ENCODE measurements at places on chromosomes 5 and 9.
A peak's percentile ranks its signal among the peaks of the same experiment; 100 is the strongest.

GRCh38 chr9:99109522-99109921 is 4.6 kb downstream of the TGFBR1 start:
- DNase-seq: no peak

GRCh38 chr9:120726484-120726883 is 12.2 kb upstream of the MEGF9 start:
- DNase-seq: no peak

GRCh38 chr5:85538362-85538761 is 1079.4 kb upstream of the COX7C start:
- DNase-seq: no peak

DNA sequence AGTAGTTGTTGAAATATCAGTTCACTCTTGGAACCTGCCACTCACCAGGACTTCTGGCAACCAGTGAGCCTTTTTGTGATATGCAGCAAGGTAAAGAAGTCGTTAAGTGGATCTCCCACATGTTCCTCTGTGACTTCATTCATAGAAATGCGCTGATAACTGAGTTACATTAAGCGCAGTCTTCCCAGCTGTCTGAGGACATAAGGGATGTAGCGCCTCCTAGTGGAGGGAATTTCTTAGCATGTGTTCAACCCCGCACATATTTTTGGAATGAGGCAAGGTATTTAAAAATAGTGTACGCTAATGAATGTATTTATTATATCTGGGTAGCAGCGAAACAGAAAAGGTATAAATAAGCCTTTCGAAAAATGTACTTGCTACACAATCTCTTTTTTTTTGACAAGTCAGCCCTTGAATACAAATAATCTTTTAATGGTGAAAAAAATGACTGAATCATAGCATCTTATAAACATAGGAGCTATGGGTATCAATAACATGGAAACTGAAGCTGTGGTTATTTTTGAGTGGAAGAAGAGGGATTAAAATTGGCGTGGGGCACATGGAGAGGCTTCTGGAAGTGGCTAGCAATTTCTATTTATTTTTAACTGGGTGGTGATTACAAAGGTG is 38.0 kb downstream of the PALM2AKAP2 start:
- DNase-seq: no peak

DNA sequence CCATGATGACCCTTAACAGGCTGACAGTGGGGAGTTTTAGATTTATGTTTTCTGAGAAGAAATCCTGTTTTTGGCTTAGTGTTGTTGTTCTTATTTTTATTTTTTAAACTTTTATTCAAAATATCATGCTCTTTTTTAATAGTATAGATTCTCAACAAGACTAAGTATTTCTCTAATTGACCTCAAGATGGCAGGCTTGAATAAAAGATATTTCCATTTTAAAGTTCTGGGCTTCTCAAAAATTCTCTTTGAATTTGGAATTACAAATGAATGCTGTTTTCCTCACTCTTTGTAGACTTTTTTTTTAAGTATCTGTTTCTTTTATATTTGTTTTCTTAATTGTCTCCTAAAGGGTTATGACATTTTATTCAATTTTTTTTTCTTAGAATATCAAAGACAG is 50.0 kb upstream of the SH3GL2 start:
- DNase-seq: no peak

DNA sequence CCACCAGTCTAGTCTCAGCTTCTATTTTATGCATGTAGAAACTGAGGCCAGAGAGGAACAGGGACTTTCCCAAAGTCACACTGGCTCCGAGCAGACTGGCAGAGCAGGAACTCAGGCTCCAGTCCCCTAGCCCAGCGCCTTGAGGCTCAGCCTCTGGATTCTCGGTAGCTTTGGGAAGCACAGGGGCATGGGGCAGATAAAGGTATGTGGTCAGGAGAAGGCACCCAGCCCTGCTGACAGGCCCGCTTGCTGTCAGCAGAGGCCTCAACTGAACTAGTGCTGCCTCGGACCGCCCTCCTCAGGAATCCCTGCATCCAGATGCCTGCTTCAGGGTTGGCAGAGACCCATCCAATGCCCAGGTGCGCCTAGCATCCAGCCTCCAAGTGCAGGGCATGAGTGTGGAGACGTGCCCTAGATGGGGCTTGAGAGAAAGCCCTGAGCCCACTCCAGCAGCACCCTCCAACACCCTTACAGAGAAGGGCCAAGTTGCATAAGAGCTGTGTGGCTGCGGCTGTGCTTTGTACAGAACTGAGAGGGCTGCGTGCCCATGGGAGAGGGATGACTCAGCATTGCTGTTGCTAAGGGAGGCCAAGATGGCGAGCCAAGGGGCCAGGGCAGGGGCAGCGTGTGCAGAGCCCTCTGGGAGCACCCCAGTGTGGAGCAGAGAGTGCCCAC is 168.6 kb downstream of the MACROH2A1 start:
- DNase-seq: no peak

GRCh38 chr5:80369521-80369920 is 38.3 kb upstream of the ZFYVE16 start:
- DNase-seq: no peak

GRCh38 chr5:65721050-65721719 is 724 bp downstream of the SGTB start:
- no peak for DNase-seq

DNA sequence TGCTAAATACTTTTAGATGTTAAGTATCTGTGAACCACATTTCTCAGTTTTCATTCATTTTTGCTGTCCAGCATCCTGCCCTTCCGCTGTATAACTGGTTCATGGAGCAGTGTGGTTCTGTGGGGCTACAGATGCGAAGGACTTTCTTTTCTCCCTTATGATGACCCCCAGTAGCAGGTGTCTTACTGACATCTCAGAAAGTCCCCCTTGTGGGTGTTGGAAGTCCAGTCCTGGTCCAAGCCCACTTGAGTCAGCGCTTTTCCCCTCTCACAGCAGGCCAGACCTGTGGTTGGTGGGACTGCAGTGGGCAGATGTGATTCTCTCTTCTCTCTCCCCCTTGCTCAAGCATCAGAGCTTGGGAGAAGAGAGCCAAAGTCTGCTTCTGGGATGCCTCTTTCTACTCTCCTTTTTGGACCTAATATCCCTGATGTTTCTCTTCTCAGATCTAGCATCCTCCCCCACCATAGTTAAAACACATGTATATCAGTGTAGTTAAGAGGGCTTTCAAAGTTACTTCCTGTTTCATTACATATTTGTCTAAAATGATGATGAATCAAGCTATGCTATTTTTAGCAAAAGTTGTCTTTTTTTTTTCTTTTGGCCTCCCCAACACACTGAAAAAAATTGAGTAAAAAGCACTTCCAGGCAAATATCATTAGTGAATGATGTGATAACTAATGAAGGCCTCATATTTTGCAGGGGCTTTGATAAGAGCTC is 119.5 kb upstream of the ZNF618 start:
- DNase-seq: no peak

- DNase-seq: no peak
Observed at GRCh38 chr5:78809444-78809843, 160.9 kb upstream of the LHFPL2 start.

DNA sequence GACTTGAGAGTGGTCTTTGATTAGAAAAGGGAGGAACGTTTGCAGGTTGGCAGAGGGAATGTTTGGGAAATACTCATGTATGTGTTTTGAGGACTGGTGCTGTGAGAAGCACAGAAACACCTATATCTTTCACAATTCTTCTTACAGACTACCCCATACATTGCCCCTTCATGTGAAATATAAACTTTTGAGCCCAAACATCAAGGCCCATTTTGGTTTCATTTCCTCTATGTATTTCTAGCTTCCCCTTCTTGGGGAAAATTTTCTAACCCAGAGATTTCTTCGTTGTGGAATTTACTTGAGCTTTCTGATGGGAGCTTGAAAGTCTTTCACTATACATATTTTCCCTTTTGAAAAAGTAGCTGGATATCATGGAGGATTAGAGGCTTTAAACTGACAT is 67.6 kb downstream of the FYB1 start:
- no peak for DNase-seq

GRCh38 chr9:36056896-36057295 is 20.2 kb downstream of the RECK start:
- DNase-seq: no peak

DNA sequence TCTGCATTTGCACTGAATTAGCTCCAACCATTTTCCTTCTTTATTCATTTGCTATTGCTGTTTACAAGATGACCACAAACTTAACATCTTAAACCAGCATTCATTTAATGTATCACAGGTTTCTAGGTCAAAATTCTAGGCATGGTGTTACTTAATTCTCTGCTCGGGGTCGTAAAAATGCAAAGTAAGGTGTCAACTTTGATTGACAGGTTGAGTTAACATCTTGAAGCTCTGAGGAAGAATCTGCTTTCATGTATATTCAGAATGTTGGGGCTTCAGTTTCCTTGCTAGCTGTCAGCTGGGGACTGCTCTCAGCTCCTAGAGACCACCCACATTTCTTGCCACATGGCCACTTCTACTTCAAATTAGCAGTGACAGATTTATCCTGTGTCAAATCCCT is 348.7 kb upstream of the GRIN3A start:
- no peak for DNase-seq

DNA sequence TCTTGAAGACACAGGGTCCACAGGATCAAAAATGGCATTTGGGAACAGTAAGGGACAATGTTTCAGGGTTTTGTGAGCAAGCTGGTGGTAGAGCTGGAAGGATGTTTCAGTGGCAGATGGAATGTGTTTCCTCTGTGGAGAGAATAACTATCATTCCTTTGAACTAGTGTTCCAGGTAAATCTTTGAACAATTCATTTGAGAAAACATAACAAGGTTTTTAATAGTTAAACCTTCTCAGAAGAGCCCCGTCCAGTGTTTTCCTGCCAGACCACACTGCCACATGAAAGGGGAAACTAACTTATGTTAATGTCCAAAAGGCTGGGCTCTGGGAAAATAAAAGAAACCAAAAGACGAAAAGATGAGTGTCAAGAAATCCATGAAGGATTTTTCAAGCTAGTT is 207.0 kb upstream of the ZNF462 start:
- no peak for DNase-seq

DNA sequence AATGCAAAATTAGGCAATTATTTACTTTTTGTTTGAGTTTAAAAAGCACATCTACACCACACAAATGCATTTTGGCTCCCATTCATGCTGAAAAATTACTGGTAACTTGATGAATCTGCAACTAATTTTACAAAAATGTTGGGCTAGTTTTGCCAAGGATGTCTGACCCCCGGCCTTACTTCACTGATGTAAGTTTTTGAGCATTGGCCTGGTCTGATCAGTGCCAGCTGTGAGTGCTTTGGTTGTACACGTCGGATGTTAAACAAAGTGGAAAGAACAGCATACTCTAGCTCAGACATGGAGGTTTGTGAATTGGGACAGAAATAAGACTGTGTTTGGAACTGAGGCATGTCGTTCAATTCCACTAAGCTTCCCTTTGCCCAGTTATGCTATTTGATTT is 1044.2 kb downstream of the TLE4 start:
- no peak for DNase-seq

DNA sequence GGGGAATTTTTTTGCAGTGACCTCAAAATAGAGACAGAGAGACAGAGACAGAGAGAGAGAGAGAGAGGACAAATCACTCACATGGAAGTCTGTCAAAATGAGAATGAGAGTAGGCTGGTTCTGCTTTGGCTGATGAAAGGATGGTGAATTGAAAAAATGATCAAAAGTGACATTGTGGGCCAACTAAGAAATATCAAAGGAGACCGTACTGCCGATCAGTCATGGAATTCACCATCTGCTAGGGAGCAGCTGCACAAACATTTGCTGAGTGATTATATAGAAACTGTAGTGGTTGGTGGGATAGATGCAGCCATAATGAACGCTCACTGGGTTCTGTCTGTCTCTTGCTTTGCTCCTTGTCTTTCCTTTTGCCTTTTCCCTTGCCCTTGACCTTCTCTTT is 476.6 kb upstream of the SGCD start:
- no peak for DNase-seq

GRCh38 chr5:32014096-32014745 is 159.9 kb downstream of the GOLPH3 start:
- DNase-seq: no peak

DNA sequence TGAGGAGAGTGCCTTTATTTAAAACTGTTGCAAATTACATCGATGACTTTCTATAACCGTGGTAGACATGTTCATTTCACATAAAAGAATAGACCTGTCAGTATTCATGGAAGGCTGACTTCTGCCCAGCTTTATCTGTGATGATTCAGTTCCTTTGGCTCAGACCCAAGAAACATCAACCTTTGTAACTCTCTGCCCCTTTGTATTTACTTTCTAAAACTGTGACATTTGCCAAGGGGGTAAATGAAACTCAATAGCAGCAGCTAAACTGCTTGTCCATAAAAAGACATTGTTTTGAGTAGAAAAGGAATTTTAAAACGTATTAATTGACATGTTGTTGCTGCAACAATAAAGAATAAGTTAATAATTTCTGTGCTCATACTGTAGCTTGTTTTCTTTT is 137.8 kb upstream of the ANKH start:
- no peak for DNase-seq

DNA sequence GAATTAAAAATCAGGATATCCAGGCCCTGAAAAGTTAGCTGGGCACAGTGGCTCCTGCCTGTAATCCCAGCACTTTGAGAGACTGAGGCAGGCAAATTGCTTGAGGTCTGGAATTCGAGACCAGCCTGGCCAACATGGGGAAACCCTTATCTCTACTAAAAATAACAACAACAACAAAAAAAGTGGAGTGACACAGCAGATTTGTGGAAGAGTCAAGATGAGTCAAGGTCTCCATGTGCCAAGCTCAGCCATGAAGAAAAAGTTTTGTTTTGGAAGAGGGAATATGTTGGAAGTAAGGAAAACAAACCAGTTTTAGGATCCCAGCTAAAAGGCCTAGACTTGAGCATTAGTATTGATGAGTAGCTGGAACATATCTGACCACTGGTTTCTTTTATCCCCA is 14.7 kb downstream of the LRRC70 start:
- no peak for DNase-seq

DNA sequence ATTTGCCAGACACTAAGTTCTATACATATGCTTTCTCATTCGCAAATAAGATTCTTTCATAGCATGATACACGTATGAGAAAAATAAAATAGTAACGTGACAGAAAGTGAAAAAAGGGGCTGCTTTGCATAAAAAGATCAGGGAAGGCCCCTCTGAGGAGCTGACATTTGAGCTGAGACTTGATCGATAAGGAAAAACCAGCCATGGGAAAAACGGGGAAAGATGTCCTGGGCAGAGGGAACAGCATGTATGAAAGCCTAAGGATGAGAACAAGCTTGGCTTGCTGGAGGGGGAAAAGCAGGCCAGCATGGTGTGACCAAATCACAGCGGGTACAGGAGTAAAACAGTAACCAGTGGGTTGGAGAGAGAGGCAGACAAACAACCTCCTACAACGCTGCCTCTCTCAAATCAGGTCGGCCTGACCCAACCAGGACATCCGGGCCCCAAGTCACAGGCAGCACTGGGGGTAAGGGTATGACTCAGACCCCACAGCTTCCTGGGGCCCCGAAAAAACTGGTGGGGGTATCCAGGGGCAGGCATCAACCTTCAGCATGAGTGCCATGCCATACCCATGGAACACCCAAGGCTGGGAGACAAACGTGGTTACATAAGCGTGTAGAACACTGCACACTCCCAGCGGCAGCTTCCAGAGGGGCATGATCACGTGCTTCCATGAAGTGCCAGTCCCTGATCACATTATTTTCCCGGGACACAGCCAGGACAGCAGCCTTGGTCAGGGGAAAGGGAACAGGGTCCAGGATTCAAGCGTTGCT is 2.2 kb downstream of the TNIP1 start:
- DNase-seq: peak; percentile 50

- DNase-seq: no peak
Observed at GRCh38 chr9:101229606-101230005, 155.2 kb downstream of the BAAT start.
